Prostate gland (tissue), 2 donors: ENCODE measurements at places on chromosomes 1 and 21.
A peak's percentile ranks its signal among the peaks of the same experiment; 100 is the strongest.

GRCh38 chr1:195097316-195097715 lies 1510.9 kb downstream of the KCNT2 start:
- no peak for DNase-seq

- DNase-seq: peak; percentile 26
Observed at GRCh38 chr1:210222340-210223006, 10.1 kb upstream of the SERTAD4 start.

- no peak for DNase-seq
Observed at GRCh38 chr1:95017775-95018174, 55.0 kb downstream of the ALG14 start.

DNA sequence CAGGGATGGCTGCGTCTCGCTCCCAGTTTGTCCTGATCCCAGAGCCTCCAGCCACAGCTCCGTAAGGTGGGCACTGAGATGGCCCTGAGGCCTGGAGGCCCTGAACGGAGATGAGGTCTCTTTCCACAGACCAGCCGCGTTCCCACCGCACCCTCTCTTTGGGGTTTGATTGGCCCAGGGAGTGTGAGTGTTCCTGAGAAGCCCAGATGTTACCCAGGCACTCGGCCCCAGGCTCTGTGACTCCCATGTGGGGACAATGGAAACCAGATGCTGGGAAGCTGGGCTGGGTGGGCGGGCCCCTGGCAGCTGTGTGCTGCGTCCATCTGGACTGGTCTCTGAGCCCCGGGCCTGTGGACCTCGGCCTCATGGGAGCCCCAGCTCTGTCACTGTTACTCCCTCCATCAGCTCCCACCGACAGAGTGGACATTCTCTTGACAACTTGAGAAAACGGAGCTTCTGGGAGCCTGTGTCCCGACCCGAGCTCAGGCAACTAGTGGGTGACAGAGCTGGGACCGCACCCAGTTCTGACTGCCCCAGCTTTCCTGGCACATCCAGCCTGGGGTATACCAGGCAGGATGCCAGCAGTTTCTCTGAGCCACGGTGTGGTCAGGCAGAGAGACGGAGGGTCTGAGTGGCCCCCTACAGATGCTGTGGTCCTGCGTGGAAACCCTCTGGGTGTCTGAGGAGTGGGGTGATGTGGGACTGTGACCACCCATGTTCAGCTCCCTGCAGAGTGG lies 9.8 kb upstream of the COL6A1 start:
- no peak for DNase-seq

DNA sequence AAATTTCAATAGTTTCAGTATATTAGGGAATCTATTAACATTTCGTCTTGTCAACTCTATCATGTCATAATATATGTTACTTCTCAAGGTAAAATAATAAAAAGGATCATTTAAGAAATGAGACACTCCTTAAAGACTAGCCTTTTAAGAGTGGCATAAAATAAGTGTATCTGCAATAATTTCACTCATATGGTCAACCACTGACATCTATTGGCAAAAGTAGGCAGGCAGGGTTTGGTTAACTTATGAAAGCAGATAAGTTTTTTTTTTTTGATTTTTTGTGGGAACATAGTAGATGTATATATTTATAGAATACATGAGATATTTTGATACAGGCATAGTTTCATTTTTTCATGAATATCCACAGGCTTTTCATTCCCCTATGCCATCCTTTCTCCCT lies 5.5 kb upstream of the RGS21 start:
- DNase-seq: no peak

DNA sequence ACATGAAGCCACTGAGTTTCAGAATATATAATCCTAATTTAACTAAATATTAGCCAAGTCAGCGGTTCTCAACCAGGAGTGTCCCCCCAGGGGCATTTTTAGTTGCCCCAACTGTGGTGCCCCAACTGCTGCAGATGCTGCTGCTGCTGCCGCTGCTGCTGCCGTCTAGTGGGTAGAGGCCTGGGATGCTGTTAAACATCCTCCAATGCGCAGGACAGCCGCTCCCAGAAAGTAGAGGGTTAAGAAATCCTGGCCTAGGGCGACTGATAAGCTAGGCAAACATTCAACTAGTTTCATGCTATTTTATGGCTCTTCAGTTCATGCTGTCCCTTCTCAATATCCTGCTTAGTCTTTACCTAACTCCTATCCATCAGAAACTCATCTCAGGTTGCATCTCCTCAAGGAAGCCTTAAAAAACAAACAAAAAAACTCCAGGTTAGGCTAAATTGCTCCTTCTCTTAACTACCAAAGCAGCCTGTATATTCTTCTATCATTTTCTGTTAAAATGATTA lies 9.9 kb upstream of the DCAF6 start:
- no peak for DNase-seq

- no peak for DNase-seq
Observed at GRCh38 chr1:111836111-111836510, 80.4 kb downstream of the DDX20 start.

DNA sequence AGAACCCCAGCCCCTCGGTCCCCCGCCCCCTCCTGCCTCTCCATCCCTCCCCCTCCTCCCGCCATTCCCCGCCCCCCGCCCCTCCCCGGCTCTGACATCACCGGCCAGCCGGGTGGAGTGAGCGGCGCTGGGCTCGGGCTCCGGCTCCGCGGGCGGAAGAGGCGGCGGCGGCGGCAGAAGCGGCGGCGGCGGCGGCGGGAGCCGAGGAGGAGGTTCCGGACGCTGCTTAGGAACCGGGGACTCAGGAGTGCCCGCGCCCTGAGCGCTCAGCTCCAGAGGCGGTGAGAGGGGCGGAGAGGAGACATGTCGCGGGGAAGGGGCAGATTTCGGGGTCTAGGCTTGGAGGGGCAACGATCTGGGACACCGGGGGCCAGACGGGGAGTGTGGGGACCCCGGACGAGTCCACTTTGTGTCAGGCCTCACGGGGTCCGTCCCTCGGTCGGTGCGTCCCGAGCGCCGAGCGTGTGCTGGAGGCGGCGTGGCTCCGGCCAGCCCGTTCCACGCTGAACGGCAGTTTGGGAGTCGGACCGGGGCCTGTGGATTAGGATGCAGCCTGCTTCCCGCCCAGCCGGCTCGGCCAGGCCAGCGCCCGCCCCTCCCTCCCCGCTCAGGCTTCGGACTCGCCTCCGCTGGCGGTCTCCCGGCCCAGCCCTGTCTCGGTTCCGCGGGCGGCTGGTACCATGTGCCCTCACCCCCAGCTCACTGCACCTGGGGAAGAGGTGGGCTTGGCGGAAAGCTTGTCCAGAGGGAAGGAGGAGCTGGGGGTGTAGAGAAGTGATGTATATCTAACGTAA lies at the start of gene PEA15:
PEA15 (plus strand) TSS at position 143 of the 794 bp plus-strand sequence. CDS start 6,161 bp downstream, outside the sequence.
- DNase-seq: peak; percentile 69

- no peak for DNase-seq
Observed at GRCh38 chr1:208951908-208952307, 631.6 kb upstream of the CAMK1G start.

DNA sequence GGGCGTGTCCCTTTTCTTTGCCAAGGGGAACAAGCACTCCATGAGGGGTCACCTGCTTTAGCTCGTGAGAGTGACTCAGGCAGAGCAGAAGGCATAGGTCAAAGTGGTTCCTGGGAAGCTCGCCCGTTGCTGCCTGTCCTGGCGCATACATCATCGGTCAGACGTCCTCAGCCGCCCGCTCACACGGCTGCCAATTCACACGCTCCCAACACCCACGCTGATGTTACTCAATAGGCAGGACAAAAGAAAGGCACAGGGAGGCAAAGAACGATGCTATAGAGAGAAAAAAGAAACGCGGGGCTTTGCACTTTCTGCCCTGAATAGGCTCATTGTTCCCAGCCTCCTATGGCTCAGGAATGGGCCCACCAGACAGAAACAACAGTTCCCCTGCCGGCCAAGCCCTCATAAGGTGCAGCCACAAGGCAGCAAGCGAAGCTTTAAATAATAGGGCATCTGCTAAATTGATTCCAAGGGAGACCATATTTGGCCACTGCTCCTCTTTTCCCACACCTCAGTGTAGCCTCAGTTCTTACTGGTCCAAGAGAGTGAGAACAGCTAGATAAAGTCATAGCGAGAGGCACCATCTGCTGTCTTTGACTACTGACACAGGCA lies 38.7 kb downstream of the VTCN1 start:
- peak; percentile 58 for DNase-seq

DNA sequence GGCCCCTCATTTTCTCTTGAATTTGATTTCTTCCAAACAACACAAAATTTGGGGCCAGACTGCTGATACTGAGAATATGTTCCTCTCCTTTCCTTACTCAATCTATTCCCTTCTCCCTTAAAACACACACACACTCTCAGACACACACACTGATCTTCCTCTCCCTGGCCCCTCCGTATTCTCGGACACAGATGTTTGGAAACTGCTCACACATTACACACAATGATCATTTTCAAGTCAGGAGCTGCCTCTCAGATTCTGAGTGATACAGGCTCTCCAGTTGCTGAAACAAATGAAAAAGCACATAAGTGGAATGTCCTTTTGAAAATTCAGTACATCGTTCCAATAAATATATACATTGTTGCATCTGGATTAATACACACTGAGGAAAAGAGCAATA lies 161.3 kb downstream of the CLEC20A start:
- DNase-seq: no peak

- DNase-seq: no peak
Observed at GRCh38 chr1:160338580-160338979, 4.5 kb downstream of the COPA start.

DNA sequence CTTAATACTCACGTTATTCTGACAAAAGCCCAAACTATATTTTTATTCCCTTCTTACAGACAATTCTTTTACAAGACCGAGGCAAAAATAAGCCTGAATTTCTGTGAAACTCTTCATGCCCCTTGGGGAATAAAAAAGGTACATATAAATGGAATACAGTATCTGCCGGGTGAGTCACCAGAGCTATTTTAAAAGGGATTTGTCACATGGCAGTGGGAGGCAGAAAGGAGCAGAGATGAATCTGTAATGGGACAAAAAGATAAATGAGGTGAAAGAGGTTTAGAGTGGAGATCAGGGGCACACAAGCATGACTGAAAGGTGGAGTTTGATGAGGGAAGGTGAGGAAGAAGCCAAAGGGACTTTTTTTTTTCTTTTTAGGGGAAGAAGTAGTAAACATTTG lies 8.8 kb downstream of the XCL1 start:
- DNase-seq: no peak

GRCh38 chr1:3054474-3054873 lies 14.5 kb upstream of the PRDM16 start:
- DNase-seq: no peak

DNA sequence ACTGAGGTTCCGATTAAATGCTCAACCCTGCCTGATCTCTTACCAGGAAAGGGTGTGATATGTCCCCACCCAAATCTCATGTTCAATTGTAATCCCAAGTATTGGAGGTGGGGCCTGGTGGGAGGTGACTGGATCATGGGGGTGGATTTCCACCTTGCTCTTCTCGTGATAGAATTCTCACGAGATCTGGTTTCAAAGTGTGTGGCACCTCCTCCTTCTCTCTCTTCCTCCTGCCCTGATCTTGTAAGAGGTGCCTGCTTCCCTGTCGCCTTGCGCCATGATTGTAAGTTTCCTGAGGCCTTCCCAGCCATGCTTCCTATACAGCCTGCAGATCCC lies 34.9 kb downstream of the RSPH1 start:
- no peak for DNase-seq

DNA sequence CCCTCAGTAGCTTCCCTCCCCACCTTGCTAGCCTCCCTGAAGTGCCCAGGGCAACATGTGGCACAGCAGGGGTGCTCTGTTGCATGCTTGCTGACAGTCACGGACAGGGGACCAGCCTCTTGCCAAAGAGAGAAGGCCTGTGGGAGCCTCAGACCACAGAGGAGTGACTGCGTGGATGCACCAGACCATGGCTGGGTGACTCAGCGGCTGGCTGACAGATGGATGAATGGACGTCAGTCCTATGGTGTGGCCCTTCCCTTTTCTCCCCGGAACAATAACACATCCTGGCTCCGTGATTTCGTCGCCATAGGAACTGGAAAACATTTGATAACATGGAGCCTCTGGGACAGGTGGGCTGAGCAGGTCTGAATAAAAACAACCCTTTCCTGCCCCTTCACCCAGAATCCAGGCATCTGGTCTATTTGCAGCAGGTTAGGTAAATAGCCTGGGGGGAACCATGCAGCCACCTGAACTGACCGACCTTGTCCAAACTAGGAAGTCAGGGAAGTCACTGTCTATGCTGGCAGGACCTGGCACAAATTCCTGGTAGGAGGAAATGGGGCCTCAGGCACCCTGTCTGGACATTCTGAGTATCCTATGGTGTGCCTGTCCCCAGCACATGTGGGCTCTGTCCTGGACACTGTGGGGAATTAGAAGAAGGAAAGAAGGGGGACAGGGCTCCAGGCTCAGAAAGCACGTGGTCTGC lies 53.3 kb downstream of the NENF start:
- no peak for DNase-seq

- DNase-seq: no peak
Observed at GRCh38 chr1:151790940-151791651, 796 bp upstream of the TDRKH start.

DNA sequence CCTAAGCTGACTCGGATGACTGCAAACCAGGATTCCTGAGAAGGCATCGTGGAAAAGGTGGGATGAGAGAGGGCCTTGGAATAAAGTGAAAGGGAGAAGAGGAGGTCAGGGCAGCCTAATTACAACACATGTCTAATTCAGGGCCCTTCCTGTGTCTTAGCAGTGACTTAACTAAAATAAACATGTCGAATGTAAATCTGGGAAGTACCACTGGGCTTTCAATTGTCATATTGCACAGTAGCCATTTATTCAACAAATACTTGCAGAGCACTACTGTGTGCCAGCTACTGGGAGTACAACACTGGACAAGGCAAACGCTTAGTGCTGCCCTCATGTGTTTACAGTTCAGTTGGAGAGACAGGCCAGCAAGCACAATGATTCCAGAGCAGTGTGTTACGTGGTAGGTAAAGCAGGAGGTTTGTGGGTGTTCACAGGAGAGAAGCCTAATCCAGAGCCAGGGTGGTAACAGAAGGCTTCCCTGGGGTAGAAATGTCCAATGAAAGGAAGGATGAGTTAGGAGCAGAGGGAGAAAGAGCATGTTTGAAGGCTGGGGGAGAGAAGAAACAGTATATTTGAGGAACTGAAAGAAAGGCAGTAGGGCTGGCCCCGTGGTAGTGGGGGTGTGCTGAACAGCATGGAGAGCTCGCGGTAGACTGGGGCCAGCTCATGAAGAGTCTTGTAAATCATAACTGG lies 38.0 kb upstream of the RASAL2 start:
- no peak for DNase-seq

GRCh38 chr1:41713141-41713540 lies 205.6 kb downstream of the HIVEP3 start:
- no peak for DNase-seq

DNA sequence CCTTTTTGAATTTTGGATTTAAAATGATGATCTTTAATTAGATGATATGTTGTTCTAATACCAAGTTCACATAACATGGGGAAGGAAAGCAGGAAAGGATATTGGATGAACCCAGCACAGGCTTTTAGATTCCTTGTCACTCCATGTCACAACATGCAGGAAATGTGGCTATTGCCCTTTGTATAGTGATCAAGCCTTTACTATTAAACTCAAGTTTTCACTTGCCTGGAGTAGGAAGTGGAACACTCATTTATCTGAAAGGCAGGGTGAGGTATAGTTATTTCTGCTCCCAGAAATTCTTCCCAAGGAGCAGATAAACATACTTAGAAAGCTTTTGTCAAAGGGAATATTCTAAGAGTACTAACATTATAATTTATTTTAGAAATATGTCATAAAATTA lies 37.2 kb upstream of the BCAS2 start:
- peak; percentile 15 for DNase-seq
